ENCODE measurements at places on chromosomes 2 and 18.

- peak; percentile 85 for DNase-seq
Measured at GRCh38 chr2:101124643-101125366, 26.4 kb downstream of the TBC1D8 start.

DNA sequence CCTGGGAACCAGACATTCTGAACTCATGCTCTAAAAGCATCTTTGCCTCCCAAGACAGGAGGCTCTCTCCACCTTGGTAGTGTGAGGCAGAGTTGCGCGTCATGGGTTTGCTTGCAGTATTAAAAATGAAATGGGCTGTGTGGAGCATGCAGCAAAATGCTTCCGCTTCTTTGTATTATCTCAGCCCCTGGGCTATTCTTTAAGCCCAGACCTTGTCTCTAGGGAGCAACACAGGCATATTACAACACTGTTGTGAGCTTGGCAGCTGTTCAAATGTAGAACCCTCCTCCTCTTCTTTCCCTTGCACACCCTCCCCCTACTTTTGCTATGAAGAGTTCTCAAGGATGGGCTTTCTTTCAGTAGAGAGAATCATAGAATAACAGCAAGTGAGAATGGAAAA, 185.1 kb upstream of the LHCGR start:
- no peak for DNase-seq

GRCh38 chr2:67571785-67572718, 174.9 kb downstream of the ETAA1 start:
- no peak for DNase-seq

- no peak for DNase-seq
Measured at GRCh38 chr2:236976266-236977062, 109.2 kb upstream of the COPS8 start.

DNA sequence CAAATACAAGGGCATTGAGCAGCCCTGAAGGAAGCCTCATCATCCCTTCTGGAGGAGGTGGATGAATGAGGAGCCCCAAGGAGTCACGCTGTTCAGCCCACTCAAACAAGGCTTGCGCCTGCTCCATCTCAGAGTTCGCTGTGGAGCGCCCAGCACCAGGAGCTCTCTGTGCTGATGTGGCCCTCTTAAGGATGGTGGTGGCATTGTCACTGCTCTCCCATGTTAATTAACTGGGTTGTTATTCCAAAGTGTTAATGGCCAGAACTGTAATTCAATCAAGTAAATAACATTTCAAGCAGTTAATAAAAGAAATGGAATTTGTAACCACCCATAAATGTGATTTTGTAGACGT, 726.0 kb upstream of the RAB6C start:
- DNase-seq: peak; percentile 22

DNA sequence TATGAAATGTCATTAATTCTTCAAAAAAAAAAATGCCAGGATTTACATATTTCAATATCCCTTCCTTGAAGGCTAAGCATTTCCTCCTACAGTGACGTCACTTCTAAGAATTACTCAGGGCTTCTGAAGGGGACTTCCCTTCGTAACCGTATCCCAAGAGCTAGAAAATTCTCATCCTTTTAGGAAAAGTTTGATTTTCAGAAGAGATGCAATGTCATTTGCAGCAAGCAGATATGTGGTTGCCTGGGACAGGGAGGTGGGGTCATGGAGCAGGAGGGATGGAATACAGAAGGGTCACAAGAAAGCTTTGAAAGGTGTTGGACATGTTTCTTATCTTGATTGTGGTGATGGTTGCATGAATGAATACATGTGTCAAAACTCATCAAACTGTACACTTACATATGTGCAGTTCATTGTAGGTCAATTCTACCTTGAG, 97.0 kb upstream of the ATL2 start:
- DNase-seq: no peak

DNA sequence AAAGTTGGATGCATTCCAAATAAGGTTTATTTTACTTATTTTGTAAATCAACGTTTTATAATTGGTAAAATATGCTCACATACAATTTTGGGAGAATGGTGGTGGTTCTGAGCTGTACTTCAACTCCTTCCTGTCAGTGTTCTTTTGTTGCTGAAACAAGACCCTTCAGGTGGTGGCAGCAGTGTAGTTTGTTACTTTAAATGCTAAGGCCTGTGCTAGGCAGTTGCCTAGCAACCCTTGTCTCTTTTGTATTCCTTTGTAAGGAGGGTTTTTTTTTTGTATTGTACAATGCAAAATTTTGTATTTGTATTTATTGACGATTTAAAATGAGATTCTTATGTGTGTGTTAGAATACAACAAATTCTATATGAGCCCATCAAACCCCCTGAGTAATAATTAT, 166.0 kb upstream of the FAM98A start:
- no peak for DNase-seq

Data from right cardiac atrium (tissue), 5 donors.